ENCODE measurements at places on chromosomes 5 and 9.
A peak's percentile ranks its signal among the peaks of the same experiment; 100 is the strongest.

DNA sequence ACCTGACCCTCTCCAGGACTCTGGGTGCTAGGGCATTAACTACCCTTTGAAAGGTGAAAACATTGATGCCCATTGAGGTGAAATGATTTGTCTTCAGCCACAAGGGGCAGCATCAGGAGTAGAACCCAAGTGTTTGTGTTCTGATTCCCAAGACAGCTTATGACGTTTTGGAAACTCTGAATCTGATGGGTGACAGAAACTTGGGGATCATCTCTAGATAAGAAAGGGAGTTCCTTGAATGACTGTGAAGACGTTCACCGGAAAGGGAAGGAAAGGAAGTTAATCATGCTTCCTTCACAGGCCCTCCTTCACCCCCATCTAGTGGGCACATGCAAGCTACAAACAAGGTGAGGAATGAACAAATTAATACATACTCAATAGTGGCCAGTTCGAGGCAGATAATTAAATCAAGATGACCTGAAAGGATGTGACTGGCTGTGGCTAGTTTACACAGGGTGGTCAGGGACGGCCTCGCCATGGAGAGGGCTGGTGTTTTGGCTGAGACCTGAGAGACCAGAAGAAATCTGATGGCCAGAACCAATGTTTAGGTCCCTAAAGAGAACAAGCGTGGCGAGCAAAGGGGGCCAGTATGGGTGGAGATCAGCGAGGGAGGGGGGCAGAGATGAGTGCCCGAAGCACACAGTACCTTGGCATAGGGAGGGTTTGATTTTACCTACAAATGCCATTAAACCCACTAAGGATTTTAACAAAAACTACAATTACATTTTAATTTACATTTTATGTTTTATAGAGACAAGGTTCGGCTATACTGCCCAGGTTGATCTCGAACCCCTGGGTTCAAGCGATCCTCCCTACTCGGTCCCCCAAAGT lies 937 bp upstream of the SLC26A2 start:
- DNase-seq = peak; percentile 71

DNA sequence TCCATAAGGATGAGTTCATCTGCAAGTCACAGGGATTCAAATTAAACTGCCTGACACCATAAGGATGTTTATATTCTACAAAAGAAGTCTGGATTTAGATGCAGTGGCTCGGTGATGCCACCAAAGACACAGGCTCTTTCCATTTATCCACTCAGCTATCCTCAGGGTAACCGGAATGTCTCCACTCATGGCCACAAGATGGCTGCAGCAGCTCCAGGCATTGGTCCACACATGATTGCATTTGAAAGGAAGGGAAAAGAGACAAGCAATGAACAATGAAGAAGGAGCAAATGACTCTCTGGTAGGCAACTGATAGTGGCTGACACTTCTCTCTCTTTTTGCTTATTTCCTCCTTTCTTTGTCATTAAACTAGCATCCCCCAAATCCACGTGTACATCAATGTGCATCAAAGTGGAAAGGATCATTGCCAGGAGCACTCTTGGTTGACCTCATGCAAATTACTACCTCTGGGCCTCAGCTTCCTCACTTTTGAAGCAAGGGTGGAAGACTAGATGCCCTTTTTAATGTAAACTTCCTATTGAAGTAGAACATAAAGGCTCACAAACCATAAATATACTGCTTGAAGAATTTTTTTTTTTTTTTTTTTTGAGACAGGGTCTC lies 7.2 kb upstream of the SNX30 start:
- no peak for DNase-seq

GRCh38 chr5:42579320-42579719 lies 156.1 kb downstream of the GHR start:
- DNase-seq = no peak

DNA sequence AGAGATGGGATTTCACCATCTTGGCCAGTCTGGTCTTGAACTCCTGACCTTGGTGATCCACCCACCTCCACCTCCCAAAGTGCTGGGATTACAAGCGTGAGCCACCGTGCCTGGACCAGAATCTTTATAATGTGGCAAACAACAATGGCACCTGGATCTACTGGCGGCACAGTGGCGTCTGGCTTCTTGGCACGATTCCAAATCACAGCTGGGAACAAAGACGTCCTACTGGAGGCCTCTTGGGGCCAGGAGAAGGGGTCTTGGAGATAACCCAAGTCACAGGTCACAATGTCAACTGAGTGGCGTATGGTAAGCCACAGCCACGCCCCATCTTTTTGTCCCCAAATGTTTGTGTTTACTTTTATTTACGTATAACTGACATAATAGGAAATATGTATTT lies 77.8 kb upstream of the RAPGEF1 start:
- DNase-seq = peak; percentile 83

DNA sequence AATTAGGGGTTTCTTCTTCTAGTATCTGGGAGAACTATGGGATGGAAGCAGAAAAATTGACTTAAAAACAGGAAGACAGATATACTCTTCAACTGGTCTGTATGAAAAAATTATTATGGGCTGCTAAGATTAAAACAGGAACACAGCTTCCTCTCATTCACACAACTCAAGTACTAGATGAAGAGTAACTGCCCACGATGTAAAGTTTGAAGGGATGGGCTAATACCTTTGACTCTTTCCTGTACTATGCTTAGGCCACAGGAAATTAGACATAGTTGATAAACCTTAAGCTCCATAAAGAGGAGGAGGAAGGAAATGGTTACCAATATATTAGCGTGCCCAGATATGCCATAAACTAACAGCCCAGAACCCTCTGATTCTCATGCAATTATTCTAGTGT lies 88.6 kb downstream of the ANKRD31 start:
- no peak for DNase-seq

GRCh38 chr5:139759219-139759721 lies 36.3 kb upstream of the PSD2 start:
- peak; percentile 73 for DNase-seq

DNA sequence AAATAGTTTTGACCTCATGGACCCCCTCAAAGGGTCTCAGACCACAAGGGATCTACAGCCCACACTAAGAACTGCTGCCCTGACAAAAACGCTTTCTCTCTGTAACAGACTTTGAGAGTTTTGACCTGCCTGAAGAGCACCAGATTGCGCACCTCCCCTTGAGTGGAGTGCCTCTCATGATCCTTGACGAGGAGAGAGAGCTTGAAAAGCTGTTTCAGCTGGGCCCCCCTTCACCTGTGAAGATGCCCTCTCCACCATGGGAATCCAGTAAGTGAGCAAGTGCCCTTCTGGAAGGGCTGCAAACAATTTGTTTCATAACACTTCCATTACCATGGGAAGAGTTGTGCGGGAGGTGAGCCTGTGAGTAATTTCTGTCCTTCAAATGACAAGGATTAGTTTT lies 6.0 kb downstream of the PTTG1 start:
- no peak for DNase-seq

GRCh38 chr5:132233811-132234683 lies 6.4 kb upstream of the P4HA2 start:
- DNase-seq = no peak

DNA sequence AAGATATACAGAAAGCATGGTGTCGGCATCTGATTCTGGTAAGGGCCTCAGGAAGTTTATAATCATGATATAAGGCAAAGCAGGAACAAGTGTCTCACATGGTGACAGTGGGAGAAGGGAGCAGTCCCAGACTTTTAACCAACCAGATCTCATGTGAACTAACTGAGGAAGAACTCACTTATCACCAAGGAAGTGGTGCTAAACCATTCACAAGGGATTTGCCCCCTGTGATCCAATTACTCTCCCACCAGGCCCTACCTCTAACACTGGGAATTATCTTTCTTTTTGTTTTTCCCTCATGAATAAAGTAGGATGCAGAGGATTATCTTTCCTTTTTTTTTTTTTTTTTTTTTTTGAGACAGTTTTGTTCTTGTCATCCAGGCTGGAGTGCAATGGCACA lies 123.4 kb upstream of the LRRTM2 start:
- peak; percentile 85 for DNase-seq

- DNase-seq = no peak
These were observed 14.6 kb upstream of the COL15A1 start for GRCh38 chr9:98929071-98929470.

DNA sequence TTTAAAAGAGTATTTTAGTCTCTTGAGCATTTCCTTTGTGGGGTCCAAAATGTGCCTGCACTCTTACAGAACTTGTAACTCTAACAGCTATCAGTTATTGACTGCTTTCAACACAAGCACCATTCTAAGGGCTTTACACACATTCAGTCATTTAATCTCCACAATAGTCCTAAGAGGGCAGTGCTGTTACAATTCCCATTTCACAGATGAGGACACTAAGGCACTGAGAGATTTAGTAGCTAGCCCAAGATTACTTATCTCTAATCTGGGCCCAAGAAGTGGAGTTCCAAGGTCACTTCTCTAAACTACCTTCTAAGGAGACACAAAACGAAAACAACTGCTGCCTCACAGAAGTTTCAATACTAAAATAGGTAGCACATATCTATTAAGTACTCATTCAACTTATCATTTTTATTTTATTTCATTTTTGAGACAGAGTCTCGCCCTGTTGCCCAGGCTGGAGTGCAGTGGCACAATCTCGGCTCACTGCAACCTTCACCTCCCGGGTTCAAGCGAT lies 275.2 kb downstream of the CWC27 start:
- no peak for DNase-seq

DNA sequence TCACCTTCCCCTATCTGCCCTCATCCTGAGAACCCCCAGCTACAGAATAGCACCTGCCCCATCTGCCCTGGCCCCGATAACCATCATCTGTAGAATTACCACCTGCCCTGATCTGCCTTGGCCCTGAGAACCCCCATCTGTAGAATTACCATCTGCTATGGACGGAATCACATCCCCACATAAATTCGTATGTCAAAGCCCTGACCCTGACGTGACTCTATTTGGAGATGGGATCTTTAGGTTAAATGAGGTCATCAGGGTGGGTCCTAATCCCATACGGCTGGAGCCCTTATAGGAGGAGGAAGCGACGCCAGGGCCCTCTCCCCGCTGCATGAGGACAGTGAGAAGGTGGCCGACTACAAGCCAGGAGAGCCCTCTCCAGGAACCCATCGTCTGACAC lies 32.6 kb downstream of the SARDH start:
- DNase-seq = peak; percentile 88

DNA sequence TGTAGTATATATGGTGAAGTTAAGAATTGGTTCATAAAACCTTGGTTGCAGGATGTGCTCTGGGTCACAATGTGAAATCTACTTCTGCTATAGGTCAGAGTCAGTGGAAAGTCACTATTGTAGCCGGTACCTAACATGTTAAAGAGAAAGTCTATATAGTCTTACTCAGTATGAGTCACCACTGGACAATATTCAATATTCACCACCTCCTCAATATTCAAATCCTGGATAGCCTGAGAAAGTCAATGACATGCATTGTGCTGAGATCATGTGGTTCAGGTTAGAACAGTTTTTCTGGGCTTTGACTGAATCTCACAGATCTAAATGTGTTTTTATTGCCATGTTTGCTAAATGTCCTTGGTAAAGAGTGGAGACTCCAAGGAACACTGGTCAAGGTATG lies 108.8 kb downstream of the HMHB1 start:
- DNase-seq = no peak

DNA sequence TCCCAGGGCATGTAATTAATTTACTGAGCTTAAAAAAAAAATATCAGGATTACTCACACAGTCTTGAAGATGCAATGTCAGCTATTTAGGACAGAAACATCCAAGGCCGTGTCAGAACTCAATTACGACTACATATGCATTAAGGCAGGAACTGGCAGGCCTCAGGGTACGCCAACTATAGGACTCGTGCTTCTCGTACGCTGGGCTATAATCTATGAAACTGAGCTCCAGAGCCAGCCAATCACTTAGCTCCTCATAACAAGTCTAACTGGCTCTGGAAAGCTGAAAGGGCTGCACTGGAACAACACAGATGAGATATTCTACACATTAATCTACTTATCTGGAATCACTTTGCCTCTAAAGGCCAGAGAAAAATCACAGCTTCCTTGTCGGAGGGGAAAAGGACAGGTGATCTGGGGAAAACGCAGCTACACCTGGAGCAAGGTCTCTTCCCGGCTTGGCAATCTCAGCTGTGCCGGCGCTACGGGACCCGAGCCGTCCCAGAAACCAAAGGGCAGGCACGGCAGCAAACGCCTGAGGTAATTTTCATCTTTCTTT lies 212.0 kb downstream of the DEPDC1B start:
- DNase-seq = peak; percentile 77

DNA sequence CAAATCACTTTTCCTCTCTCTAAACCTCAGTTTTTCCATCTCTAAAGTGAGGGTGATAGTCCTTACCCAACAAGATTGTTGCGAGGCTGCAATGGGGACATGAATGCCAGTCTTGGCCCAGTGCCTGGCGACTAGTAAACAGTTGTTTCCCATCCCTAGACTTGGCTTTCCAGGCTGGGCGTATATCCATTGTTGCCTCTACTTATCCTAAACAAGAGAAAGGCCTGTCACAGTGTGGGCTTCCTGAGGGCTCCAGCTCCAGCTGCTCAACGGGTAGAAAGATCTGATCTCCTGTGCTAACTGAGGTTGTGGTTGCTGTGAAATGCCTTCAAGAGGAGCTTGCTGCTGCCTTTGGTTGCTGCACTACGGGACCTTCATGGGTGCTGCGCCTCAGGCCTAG lies 142.0 kb downstream of the NSG2 start:
- DNase-seq = no peak

DNA sequence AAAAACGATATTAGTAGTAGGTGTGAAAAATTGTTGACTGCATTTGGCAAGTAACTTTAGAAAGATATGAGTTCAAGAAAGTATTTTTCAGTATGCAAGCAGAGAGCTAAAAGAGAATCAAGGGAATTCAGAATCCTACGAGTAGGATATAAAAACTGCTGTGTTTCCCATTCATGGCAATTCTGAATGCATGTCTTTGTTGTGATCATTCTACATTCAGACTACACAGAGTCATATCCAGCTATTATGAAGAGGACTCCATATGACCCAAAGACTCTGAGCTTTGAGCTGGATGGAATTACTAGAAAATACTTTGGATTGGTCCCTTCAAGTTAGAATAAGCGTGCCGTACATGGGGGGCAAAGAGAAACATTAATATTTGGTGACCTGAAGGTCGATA lies 12.0 kb downstream of the IFNE start:
- no peak for DNase-seq

- DNase-seq = no peak
These were observed 42.4 kb downstream of the STX17 start for GRCh38 chr9:99948896-99949295.

Data from NCI-H82 (cell line).